Ascending aorta (tissue), 2 donors: ENCODE measurements at places on chromosomes 11 and 22. TPM values are rescaled to one million over a fixed set of nuclear protein-coding genes. Genes with fewer than 3 reads are reported as not detected.

- H3K27ac ChIP-seq, result no peak overlapping the region
- no peaks in the 10 kb centered on the region for H3K4me1 ChIP-seq
- no peak for DNase-seq
- H3K36me3 ChIP-seq, result no peaks in the 10 kb centered on the region
- H3K27me3 ChIP-seq, result no peaks in the 10 kb centered on the region
- no peak overlapping the region for H3K4me3 ChIP-seq
These were observed 568.9 kb downstream of the LUZP2 start for GRCh38 chr11:25065746-25066145.

- H3K27me3 ChIP-seq, result no peaks in the 10 kb centered on the region
- H3K36me3 ChIP-seq, result peaks cover 13% of the 10 kb centered on the region
- no peak for DNase-seq
- H3K4me1 ChIP-seq, result no peaks in the 10 kb centered on the region
- H3K4me3 ChIP-seq, result no peak overlapping the region
These were observed 8.0 kb upstream of the PMM1 start for GRCh38 chr22:41597635-41597953.

- no peak overlapping the region for H3K27ac ChIP-seq
- no peak for DNase-seq
- no peaks in the 10 kb centered on the region for H3K36me3 ChIP-seq
- H3K27me3 ChIP-seq, result no peaks in the 10 kb centered on the region
- H3K4me3 ChIP-seq, result peak overlapping the region; percentile 20
These were observed 69.3 kb downstream of the FAM168A start for GRCh38 chr11:73528483-73529203.

The CBX7 gene
- total RNA-seq, result 261 TPM

GRCh38 chr22:37032535-37033460, 13.3 kb downstream of the MPST start:
- H3K27ac ChIP-seq, result no peak overlapping the region
- no peaks in the 10 kb centered on the region for H3K27me3 ChIP-seq
- no peak overlapping the region for H3K4me3 ChIP-seq
- H3K4me1 ChIP-seq, result no peaks in the 10 kb centered on the region

The C1QTNF5 gene
- 95.8 TPM for total RNA-seq

DNA sequence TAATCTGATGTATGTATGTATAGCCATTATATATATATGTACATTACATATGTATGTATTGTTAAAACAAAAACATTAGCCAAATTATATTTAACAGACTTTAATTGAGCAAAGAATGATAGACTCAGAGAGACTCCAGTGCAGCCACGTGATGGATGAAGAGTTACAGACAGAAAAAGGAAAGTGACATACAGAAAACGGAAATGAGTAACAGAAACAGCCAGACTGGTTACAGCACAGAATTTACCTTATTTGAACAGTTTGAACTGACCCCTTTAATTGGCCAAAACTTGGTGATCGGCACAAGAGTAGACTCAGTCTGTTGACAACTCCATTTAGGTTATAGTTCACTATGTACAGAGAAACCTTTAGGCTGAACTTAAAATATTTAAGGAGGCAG, 35.0 kb downstream of the CHORDC1 start:
- H3K4me1 ChIP-seq, result no peaks in the 10 kb centered on the region
- no peak overlapping the region for H3K4me3 ChIP-seq
- DNase-seq, result no peak
- peaks cover 3% of the 10 kb centered on the region for H3K36me3 ChIP-seq
- no peak overlapping the region for H3K27ac ChIP-seq

The ADM2 gene
- total RNA-seq, result not detected

- no peaks in the 10 kb centered on the region for H3K36me3 ChIP-seq
- no peak overlapping the region for H3K27ac ChIP-seq
- DNase-seq, result no peak
These were observed 100.4 kb downstream of the MPPED2 start for GRCh38 chr11:30485756-30486155.

The ALDH3B2 gene
- total RNA-seq, result not detected

The CNGA4 gene
- not detected for total RNA-seq

- H3K27me3 ChIP-seq, result no peaks in the 10 kb centered on the region
- H3K27ac ChIP-seq, result no peak overlapping the region
- DNase-seq, result no peak
- H3K4me3 ChIP-seq, result no peak overlapping the region
These were observed 921.7 kb upstream of the API5 start for GRCh38 chr11:42390116-42390515.

- no peak overlapping the region for H3K27ac ChIP-seq
- no peak for DNase-seq
- H3K4me3 ChIP-seq, result no peak overlapping the region
- H3K27me3 ChIP-seq, result no peaks in the 10 kb centered on the region
These were observed 91.6 kb downstream of the FAT3 start for GRCh38 chr11:92316106-92316809.

- no peak overlapping the region for H3K4me3 ChIP-seq
- H3K4me1 ChIP-seq, result no peaks in the 10 kb centered on the region
- H3K27ac ChIP-seq, result no peak overlapping the region
- H3K36me3 ChIP-seq, result peaks cover 23% of the 10 kb centered on the region
- DNase-seq, result no peak
These were observed 126.8 kb downstream of the SWAP70 start for GRCh38 chr11:9790703-9791102.

The C22orf31 gene
- not detected for total RNA-seq

- H3K4me3 ChIP-seq, result peak overlapping the region; percentile 91
- H3K36me3 ChIP-seq, result no peaks in the 10 kb centered on the region
- H3K27me3 ChIP-seq, result no peaks in the 10 kb centered on the region
- no peak for DNase-seq
These were observed 862 bp downstream of the APBB1 start for GRCh38 chr11:6417907-6418556.

GRCh38 chr11:75639762-75640181, 29.1 kb downstream of the MAP6 start:
- H3K4me3 ChIP-seq, result peak overlapping the region; percentile 38
- no peaks in the 10 kb centered on the region for H3K4me1 ChIP-seq
- no peaks in the 10 kb centered on the region for H3K27me3 ChIP-seq
- DNase-seq, result peak; percentile 26
- H3K27ac ChIP-seq, result no peak overlapping the region
- no peaks in the 10 kb centered on the region for H3K36me3 ChIP-seq

DNA sequence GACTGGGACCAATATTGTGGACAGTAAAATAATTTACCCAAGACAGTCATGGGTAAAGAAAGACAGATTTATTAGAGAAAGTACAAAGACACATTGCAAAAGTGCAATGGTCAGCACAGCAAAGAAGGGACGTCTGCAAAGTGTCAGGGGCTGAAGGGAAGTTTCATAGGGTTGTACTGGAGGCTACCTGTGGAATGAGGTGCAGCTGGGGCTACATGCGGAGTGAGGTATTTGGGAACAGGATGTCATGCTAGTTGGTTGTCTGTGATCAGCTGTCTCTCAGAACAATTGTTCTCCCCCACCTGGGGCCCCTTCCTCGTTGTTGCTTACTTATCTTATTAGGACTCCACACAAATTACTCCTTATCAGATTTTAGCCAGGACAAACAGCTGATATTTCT, 11.4 kb upstream of the APOL3 start:
- no peak for DNase-seq
- H3K4me3 ChIP-seq, result no peak overlapping the region
- H3K4me1 ChIP-seq, result no peaks in the 10 kb centered on the region
- H3K27me3 ChIP-seq, result no peaks in the 10 kb centered on the region
- H3K27ac ChIP-seq, result no peak overlapping the region

- no peak overlapping the region for H3K4me3 ChIP-seq
- DNase-seq, result no peak
- no peak overlapping the region for H3K27ac ChIP-seq
- no peaks in the 10 kb centered on the region for H3K27me3 ChIP-seq
- peaks cover 5% of the 10 kb centered on the region for H3K36me3 ChIP-seq
- peaks cover 9% of the 10 kb centered on the region for H3K4me1 ChIP-seq
These were observed 10.6 kb downstream of the CARS1 start for GRCh38 chr11:3046641-3047040.

- no peak for DNase-seq
- H3K27me3 ChIP-seq, result no peaks in the 10 kb centered on the region
- H3K36me3 ChIP-seq, result no peaks in the 10 kb centered on the region
- peak overlapping the region; percentile 63 for H3K27ac ChIP-seq
- H3K4me3 ChIP-seq, result peak overlapping the region; percentile 97
These were observed 1.0 kb upstream of the TANGO2 start for GRCh38 chr22:20019661-20020532.

GRCh38 chr11:61693922-61694601, 13.9 kb downstream of the DAGLA start:
- H3K27ac ChIP-seq, result no peak overlapping the region
- H3K4me3 ChIP-seq, result no peak overlapping the region
- no peak for DNase-seq
- H3K4me1 ChIP-seq, result peaks cover 5% of the 10 kb centered on the region

DNA sequence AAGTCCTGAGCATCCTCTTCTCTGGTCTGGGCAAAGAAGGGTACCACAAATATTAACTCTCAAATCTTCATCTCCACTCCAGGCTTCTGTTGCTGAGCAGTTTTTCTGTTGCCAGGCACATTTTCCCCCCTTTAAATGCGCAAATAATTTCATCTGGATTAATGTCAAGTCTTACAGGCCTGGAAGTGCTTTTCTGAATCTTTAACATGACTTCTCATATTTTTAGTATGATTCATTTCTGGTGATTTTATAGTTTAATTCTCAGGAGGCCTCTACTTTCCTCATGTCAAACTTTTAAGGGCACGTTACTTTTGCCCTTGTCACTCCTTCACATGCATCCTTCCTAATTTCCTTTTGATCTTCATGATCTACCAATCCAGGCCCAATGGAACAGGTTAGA, 510.2 kb downstream of the METTL15 start:
- no peaks in the 10 kb centered on the region for H3K36me3 ChIP-seq
- no peak overlapping the region for H3K27ac ChIP-seq
- no peaks in the 10 kb centered on the region for H3K4me1 ChIP-seq
- no peak for DNase-seq

DNA sequence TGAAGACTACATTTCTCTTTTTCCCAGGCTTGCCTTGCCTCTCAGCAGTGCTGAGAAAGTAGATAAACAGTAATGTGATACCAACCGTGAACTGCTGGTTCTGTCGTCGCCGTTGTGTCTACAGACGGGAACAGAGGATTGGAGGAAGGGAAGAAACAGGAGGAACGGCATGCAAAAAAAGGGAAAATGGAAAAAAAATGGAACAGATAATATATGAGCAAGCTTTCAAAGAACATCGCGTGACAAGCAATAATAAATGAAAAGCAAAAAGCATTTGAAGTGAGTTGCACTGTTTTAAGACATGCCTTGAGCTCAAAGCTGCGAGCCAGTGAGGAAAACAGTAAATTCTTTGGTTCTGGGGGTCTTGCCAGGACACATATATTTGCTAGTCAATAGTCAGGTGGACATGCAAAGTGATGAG, 305.9 kb downstream of the CADM1 start:
- H3K27me3 ChIP-seq, result no peaks in the 10 kb centered on the region
- no peaks in the 10 kb centered on the region for H3K4me1 ChIP-seq
- DNase-seq, result no peak
- H3K27ac ChIP-seq, result no peak overlapping the region
- no peaks in the 10 kb centered on the region for H3K36me3 ChIP-seq
- H3K4me3 ChIP-seq, result no peak overlapping the region

The POU2AF1 gene
- 0.11 TPM for total RNA-seq

DNA sequence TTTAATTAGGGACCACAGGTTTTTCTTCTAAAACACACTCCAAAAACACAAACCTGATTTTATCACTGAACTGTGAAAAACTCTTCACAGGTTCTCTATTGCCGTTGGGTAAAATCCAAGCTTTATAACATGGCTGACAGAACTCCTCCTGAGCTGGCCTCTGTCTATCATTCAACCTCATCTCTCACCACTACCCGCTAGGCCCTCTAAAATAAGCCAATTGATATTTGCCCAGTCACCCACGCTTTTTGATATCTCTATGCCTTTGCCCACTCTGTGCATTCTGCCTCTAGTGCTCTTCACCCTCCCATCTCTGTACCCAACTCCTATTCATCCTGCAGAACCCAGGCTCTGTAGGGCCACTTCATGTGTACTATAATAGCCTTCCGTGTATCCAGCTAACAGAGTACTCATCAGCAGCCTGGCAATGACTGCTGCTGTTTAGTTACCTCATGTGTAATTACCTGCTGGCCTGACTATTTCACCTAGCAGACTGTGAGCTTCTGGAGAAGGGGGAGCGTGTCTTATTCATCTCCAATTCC, 1.1 kb upstream of the CNGA4 start:
- no peaks in the 10 kb centered on the region for H3K27me3 ChIP-seq
- no peaks in the 10 kb centered on the region for H3K36me3 ChIP-seq
- no peaks in the 10 kb centered on the region for H3K4me1 ChIP-seq
- no peak overlapping the region for H3K4me3 ChIP-seq
- no peak for DNase-seq
- no peak overlapping the region for H3K27ac ChIP-seq

GRCh38 chr11:27247660-27248059, 115.4 kb downstream of the CCDC34 start:
- H3K4me1 ChIP-seq, result no peaks in the 10 kb centered on the region
- H3K27me3 ChIP-seq, result no peaks in the 10 kb centered on the region
- H3K36me3 ChIP-seq, result no peaks in the 10 kb centered on the region

The ACRV1 gene
- total RNA-seq, result not detected

DNA sequence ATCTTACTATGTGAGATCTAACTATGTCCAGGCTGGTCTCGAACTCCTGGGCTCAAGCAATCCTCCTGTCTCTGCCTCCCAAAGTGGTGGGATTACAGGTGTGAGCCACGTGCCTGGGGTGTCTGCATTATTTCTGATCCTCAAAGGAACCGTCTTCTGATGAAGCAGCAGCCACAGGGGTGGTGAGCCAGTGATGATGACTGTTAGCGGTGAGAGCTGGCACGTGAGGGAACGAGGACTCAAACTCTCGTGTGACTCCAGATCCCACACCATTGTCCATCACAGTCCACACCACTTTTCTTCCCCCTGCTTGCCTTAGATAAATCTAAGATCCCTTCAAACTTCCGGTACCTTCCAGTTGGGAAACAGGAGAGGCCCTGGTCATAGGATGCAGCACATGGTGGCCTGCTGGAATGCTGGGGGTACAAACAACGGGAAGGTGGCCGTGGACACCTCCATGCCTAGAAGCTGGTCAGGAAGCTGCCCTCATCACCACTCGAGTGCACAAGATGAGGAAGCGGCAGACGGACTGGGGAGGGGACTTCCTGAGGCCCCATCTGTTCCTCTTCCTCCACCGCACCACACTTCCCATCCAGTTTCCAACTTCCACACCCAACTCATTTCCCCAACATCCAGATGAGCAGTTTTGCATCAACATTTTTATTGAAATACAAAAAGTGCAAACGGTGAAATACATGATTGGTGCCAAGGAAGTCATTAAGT, 23.8 kb downstream of the ARHGAP1 start:
- H3K27ac ChIP-seq, result peak overlapping the region; percentile 81
- DNase-seq, result no peak
- peaks cover 73% of the 10 kb centered on the region for H3K36me3 ChIP-seq
- H3K4me3 ChIP-seq, result no peak overlapping the region

DNA sequence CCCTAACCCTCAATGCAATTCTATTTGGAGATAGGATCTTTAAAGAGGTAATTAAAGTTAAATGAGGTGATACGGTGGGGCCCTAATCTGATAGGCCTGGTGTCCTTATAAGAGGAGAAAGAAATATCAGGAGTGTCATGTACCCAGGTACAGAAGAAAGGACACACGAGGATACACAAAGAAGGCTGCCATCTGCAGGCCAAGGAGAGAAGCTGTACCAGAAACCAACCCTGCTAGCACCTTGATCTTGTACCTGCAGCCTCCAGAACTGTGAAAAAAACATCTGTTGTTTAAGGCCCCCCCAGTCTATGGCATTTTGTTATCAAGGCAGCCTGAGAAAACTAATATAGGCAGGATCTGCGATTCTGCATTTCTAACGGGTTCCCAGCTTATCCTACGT, 44.2 kb downstream of the FBXO7 start:
- no peak overlapping the region for H3K27ac ChIP-seq
- no peak for DNase-seq
- no peaks in the 10 kb centered on the region for H3K27me3 ChIP-seq
- H3K36me3 ChIP-seq, result no peaks in the 10 kb centered on the region
- no peak overlapping the region for H3K4me3 ChIP-seq

The EHF gene
- not detected for total RNA-seq

The GNG3 gene
- not detected for total RNA-seq
